ENCODE measurements at places on chromosomes 5 and 9.

GRCh38 chr5:57600321-57600720 is 117.7 kb upstream of the ACTBL2 start:
- no peak for DNase-seq

- DNase-seq: no peak
These were observed 385.9 kb upstream of the CHD1 start for GRCh38 chr5:99314721-99315120.

GRCh38 chr5:139417214-139417613 is 13.3 kb upstream of the SPATA24 start:
- DNase-seq: no peak

GRCh38 chr5:94228791-94229190 is 389.6 kb downstream of the KIAA0825 start:
- no peak for DNase-seq

DNA sequence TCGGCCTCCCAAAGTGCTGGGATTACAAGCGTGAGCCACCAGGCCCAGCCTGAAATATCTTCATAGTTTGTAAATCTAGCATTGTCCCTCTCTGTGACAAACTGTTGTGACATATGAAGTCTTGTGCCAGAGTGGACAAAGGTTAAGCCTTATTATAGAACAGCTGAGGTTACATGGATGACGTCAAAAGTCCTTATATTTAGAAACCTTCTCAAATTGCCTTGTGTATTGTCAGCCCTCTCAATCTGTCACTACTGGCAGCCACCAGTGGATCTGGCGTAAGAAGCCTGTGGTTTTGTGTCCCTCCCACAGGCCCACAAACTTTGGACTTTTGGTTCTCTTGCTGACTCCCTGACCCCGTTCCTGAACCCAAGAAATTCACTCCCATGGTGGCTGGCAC is 79.4 kb upstream of the CCDC112 start:
- no peak for DNase-seq

DNA sequence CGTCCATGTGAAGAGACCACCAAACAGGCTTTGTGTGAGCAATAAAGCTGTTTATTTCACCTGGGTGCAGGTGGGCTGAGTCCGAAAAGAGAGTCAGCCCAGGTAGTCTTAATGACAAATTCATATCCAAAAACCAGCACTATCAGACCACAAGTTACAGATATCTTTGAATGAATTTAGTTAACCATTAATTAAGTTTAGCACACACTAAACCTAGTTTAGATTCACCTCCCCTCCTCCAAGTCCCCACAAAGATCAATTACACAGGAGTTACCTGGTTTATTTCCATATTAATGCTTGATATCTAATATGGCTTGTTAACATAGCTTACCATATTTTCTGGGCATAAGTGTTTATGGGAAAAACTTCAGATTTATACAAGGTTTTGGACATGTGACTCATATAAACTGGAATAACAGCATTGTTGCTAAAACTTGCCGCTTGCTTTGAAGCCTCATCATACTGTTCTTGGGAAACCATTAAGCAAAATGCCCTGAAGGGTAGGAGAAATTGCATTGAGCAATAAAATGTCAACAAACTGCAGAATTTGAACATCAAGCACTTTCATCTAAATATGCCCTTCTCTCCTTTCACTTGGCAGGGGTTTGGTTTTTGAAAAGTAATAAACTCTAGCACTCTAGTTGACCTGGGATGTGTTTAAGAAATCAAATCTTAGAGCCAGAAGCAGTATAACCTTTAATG is 166.9 kb downstream of the SNCAIP start:
- no peak for DNase-seq

DNA sequence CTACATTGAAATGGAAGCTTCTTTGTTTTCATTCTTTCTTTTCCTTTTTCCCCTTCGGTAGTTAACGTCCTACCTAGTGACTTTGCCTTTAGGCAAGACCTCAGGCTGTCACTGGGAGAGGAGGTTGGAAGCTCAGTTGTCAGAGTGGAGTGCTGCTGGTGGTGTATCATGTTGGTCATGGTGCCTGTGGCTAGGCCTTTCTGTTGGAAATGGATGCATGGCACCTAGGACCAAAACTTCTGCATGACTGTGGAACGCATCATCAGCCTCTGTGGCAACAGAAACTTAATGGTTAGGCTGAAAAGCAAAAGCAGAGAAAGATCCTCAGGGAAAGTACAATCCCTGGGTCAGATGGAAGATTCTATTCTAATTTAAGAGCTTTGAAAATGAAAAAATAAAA is 57.9 kb downstream of the OSTF1 start:
- DNase-seq: no peak
